Posterior vena cava (tissue), 2 donors: ENCODE measurements at places on chromosomes 11 and 22.

DNA sequence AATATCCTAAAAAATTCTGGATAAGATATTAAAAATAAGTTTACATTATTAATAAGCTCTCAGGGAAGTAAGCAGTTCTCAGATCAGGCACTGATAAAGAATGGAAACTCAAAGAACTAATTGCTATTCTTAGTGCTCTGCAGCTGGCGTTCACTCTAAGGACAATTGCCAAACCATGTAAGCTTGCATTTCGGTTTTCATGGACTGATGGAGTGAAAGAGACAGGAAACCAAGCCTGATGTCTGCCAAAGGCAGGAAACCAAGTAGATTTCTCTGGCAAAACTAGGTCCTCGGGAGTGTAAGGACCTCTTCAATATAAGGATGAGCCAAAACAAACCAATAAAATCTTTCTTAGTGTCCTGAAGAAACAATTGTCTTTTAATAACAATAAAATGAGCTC, 355.2 kb downstream of the RAB38 start:
- DNase-seq: no peak

GRCh38 chr11:132818951-132819350, 713.4 kb downstream of the OPCML start:
- no peak for DNase-seq

DNA sequence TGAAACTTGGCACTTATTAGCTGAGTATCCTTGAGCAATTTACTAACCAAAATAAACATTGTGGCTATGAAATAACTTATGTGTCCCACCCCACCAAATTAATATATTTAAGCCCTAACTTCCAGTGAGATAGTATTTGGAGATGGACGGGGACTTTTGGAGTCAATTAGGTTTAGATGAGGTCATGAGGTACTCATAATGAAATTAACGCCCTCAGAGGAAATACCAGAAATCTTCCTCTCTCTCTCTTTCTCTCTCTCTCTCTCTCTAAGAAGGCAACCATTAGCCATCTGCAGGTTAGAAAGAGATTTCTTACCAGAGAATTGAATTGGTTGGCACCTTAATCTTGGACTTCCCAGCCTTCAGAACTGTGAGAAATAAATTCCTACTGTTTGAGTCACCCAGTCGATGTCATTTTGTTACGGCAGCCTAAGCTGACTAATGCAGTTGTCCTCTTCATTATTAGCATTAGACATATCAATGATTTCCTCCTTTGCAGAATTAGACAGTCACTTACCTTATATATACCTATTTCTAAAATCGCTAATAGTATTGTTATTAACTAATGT, 1284.0 kb downstream of the FAM181B start:
- DNase-seq: no peak

DNA sequence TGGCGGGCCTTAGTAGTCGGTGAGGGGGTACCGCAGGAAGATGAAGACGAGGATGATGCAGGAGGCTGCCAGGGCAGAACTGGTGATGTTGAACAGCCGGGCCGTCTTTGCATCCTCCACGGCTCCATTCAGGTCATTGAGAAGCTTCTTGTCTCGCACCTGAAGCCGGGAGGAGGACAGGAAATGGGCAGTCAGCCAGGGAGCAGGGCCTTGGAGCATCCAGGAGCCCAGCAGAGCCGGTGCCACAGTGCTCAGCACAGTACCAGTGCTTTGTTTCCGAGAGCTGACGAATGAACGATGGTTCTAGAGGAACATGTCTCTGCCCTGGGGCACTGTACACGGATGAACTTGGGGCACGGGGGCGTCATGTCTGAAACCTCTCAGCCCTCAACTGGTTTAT, 15.1 kb downstream of the IFITM10 start:
- DNase-seq: peak; percentile 66

DNA sequence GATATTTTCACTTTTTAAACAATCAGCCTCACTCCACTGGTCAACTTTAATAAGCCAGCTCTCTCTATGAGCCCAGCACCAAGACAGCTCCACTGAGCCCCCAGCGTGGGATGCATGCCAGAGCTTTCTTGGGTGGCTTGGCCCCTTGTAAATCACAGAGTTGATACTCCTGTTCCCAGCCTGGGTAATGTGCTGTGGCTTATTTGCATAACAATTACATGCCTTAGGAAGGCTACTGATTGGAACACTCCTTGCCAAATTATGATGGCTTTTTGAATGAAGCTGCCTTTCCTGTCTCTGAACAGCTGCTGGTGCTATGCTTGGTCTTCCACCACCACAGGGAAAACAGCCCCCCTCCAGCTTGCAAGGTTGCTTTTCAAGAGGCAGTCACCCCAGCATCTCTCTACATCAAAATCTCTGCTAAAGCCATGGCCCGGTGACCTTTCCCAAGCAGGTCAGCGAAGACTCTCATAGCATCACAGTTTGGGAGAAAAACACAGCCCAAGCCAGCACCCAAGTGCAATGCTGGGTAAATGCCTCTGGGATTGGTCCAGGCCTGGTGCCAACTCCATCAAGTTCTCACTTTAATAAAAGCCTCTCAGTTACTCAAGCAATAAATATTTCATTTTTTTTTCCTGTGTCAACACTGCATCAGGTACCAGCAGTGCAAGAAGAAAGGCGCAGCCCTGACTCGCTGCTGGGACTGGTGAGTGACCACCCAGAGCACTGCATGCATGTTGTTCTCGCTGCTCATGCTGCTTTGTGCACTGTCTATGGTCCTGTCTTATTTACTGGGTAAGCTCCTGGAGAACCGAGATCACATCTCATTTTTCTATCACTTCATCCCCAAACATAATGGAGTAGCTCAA, 549.3 kb downstream of the OPCML start:
- DNase-seq: no peak

- no peak for DNase-seq
These were observed 19.7 kb downstream of the SVIP start for GRCh38 chr11:22809893-22810292.
